WTC11 (cell line): ENCODE measurements at places on chromosomes 4 and X.
A peak's percentile ranks its signal among the peaks of the same experiment; 100 is the strongest.

DNA sequence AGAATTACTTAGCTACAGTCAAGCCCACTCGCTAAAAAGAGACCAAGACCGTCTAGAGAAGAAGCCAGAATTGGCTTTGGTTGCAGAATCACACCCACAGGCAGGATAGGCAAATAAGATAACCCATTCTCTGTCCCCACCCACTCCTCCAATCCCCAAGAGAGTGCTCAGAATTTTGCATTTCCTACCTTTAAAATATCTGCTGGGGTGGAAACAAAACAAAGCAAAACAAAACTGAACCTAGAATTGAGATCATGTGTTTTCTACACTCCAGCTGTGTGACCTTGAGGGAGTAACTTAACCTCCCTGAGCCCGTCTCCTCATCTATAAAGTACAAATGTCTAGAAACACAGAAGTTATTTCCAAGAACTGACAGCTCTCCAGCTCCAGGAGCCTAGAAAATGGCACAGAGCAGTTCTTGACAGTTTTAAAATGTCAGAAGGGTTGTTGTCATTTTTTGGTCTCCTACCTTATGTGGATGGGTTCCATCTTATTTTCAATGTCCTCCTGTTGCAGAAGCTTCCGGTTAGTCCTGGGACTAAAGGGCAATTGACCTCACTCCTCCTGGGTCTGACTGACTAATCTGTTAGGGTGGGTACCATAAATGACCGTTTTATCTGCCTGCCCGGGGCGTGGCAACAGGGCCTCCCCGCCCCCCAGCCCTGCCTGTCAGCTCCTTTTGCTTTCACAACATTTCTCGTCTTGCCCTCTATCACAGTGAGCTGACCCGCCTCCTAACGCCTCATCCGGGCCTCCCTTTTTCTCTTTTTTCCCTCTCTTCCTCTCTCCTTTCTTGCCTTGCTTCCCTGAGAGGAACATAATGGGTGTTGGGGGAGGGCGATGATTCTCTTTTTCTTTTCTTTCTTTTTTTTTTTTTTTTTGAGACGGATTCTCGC lies 114.0 kb downstream of the RBM47 start:
- DNase-seq, result no peak

GRCh38 chrX:154918060-154918483 lies 31.9 kb downstream of the F8A1 start:
- peak; percentile 39 for DNase-seq

- DNase-seq, result no peak
Observed at GRCh38 chr4:19707876-19708275, 543.8 kb upstream of the SLIT2 start.

DNA sequence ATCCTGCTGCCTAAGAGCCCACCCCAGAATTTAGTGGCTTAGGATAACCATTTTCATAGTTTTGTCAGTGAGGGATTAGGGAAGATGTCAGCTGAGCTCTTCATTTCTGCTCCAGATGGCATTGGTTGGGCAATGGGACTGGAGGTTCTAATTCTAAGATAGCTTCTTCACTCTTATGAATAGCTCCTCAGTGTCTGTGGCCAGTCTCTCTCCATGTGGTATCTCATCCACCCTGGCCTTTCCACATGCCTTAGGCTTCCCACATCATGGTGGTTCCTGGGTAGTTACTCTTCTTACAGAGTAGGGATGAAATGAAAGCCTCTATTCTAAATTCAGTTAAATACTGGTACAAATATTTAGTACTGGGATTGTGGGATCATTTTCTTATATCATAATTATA lies 31.3 kb downstream of the REPS2 start:
- DNase-seq, result no peak

DNA sequence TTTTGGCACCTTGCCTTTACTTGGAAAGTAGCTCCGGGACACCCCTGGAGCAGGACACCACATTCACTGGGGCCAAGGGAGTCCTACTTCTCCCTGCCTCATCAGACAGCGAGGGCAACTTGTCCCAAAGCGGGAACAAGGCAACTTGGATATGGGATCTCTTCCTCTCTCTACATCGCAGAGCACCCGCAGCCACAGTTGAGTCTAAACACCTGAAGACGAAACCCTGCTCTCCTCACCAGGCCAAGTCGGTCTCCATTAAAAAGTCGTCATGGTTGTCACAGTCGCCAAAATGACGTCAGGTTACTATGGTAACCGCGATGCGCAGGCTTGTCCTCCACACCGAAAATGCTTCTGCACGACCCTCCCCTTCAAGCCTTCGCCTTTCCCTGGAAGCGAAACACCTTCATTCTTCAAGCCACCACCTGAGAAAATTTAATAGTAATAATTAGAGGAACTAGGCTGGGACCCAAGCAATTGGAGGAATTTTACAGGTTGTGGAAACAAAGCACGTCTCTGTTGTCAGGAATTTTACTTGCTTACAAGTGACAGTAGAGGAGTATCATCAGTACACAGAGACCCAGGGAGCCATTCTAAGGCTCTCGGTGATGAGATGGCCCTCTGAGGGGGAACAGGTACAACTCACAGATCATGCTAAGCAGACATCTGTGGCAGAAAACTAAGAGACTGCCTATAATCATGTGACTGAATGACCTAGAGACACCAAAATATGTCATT lies 30.5 kb upstream of the TCEAL4 start:
- DNase-seq, result peak; percentile 78

- no peak for DNase-seq
Observed at GRCh38 chr4:117164338-117164737, 79.0 kb upstream of the TRAM1L1 start.

GRCh38 chrX:115652221-115652620 lies 91.2 kb downstream of the PLS3 start:
- DNase-seq, result no peak
